ENCODE measurements at places on chromosomes 7 and 10. TPM values are rescaled to one million over a fixed set of nuclear protein-coding genes. Genes with fewer than 3 reads are reported as not detected.

The TLX1 gene
- 0.15 TPM for total RNA-seq

The TCERG1L gene
- total RNA-seq, result not detected

The FEZF1 gene
- total RNA-seq, result not detected

The CCZ1B gene
- total RNA-seq, result 65.9 TPM

The ZNF22 gene
- total RNA-seq, result 40.0 TPM

The MOGAT3 gene
- not detected for total RNA-seq

The CDHR1 gene
- total RNA-seq, result under 0.01 TPM

The CFTR gene
- not detected for total RNA-seq

The TRIL gene
- total RNA-seq, result 0.30 TPM

The PTF1A gene
- total RNA-seq, result not detected

All from epithelial cell of umbilical artery (primary cell).